ENCODE measurements at places on chromosomes 2 and 18.
A peak's percentile ranks its signal among the peaks of the same experiment; 100 is the strongest.

DNA sequence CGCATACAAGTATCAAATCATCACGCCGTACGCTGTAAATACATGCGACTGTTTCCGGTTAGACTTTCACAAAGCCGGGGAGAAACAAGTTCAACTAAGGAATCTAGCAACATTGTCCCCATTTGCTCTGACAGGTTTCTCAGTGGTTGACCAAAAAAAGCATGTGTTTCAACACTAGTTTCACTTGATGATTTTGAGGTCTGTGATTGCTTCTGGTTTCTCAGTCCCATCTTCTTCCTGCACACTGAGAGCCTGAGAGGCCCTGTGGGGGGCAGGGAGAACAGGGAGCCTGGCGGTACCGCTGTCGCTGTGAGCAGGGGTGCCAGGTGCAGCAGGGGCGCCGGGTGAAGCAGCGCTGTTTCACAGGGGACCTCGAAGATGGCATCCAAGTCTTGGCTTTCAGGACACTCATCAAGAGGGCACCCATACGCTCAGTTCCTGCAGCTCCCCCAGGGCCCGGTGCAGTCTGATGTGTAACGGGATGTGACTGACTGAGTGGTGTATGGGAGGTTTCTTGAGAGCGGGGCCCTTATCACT, 270.9 kb downstream of the TWIST2 start:
- DNase-seq: no peak

DNA sequence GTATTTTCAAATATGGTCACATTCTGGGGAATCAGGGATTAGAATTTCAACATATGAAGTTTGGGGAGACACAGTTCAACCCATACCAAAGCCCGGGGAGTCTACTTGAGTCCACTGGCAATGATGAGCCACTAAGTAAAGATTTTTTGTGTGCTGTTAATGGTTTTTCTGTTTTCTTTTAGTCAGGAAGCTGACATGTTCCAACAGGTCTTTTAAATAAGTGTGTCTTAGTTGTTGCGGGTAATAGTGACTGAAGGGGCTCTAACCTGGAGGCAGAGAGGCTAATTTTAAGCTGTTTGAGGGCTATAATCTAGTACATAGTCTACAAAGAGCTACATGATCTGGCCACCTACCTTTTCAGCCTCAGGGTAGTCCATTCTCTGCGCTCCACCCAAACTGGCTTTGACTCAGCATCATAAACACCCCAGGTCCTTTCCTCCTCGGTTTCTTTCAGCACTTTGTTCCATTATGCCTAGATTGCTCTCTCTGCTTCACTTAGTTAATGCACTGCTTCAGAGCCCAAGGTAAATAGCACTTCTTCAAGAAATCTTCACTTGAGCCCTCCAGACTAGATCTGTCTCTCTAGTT, 17.6 kb upstream of the UBE2E3 start:
- DNase-seq: no peak

- no peak for DNase-seq
Observed at GRCh38 chr18:7637269-7637668, 70.2 kb downstream of the PTPRM start.

- peak; percentile 91 for DNase-seq
Observed at GRCh38 chr2:113886479-113887008, 3.3 kb upstream of the ACTR3 start.

GRCh38 chr2:1979138-1979537, 234.8 kb upstream of the PXDN start:
- DNase-seq: no peak

- no peak for DNase-seq
Observed at GRCh38 chr2:120847700-120848321, 112.1 kb downstream of the GLI2 start.

- peak; percentile 96 for DNase-seq
Observed at GRCh38 chr2:8148260-8149006, 533.4 kb upstream of the ID2 start.
